ENCODE measurements at places on chromosomes 6 and 20. TPM values are rescaled to one million over a fixed set of nuclear protein-coding genes. Genes with fewer than 3 reads are reported as not detected.
A peak's percentile ranks its signal among the peaks of the same experiment; 100 is the strongest.

Gene HNF4A
- not detected for total RNA-seq

GRCh38 chr6:37936906-37937305, 117.4 kb downstream of the ZFAND3 start:
- DNase-seq: no peak

Gene SLC32A1
- total RNA-seq: not detected

Gene SGK2
- total RNA-seq: 0.37 TPM

DNA sequence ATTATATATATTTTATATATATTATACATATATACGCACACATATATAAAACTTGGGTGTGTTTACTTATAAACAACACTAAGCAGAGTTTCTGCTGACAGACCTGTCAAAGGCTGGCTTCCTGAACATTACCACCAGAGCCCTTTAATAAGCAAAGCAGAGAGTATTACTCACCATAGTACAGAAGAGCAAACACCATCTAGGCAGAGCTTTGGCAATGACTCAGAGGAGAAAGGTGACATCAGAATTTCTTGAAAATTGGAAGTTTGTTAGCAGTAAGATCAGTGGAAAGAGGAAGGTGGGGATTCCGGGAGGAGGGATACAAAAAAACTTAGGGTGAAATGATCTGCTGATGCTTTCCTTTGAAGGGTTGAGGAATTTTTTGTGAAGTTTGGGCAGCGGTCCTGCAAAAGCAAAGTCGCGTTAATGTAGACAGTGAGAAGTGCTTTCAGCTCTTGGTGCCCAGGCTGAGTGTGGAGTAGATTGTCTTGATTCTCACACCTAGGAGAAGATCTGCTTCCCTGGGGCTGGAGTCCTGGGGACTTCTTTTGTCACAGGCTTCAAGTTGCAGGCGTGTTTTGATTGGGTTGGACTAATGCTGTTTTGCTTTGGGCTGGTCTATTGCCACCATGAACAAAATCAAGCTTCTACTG, 109.6 kb upstream of the BACH2 start:
- peak; percentile 26 for DNase-seq

GRCh38 chr20:13458860-13459451, 179.8 kb downstream of the TASP1 start:
- DNase-seq: peak; percentile 16

Gene PNPLA1
- total RNA-seq: not detected

Gene TLDC2
- total RNA-seq: not detected

- DNase-seq: no peak
Measured at GRCh38 chr6:90739339-90739738, 152.5 kb upstream of the MAP3K7 start.

DNA sequence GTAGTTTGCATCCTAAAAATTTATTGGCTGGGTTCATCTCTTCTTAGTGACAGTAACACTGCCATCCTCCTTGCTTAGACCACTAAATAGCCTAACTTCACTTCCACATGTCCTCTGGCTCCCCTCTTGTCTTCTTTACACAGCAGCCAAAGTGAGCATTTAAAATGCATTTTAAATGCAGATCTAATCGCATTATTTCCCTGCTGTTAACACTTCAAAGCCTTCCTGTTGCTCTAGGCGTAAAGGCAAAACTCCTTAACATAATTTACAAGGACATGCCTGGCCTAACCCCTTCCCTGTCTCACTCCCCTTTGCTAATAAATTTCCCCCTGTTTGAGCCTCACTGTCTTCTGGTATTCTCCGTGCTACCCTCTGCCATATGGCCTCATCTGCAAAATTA, 26.5 kb downstream of the NKAIN2 start:
- no peak for DNase-seq

Gene IL20RA
- not detected for total RNA-seq

Gene CCDC167
- total RNA-seq: 54.8 TPM

Gene SLC17A3
- 0.75 TPM for total RNA-seq

Gene DEFB124
- not detected for total RNA-seq

Gene GSTA3
- not detected for total RNA-seq

DNA sequence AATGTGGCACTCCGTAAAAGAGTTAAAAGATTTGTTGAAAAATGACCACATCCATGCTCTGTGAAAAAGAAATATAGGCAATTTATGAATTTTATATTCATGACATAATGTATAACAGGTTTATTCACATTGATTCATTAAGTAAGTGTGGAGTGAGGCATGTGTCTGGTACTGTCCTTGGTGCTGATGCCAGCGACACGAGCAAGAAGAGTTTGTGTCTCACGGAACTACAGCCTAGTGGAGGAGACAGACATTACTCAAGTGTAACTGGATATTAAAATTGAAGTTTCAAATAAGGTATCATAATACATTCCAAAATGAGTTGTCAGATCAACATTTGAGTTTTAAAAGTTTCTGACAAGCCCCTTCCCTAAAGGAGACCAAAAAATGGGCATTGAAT, 158.2 kb upstream of the PRND start:
- DNase-seq: peak; percentile 36

All from activated CD4-positive, alpha-beta T cell treated with anti-CD3 and anti-CD28 coated beads, Interleukin-2, amount 10 ng/mL, durations not matched to agents 7 days and 5 days (primary cell).